Activated CD8-positive, alpha-beta T cell treated with anti-CD3 and anti-CD28 coated beads, Interleukin-2, amount 10 ng/mL, durations not matched to agents 7 days and 5 days (primary cell): ENCODE measurements at places on chromosomes 16 and 17. TPM values are rescaled to one million over a fixed set of nuclear protein-coding genes. Genes with fewer than 3 reads are reported as not detected.

The ABI3 gene
- total RNA-seq = 117 TPM

The SLC2A4 gene
- total RNA-seq = not detected

The BOLA2 gene
- total RNA-seq = 10.9 TPM

The ENGASE gene
- total RNA-seq = 38.2 TPM

The SLFN14 gene
- total RNA-seq = not detected

The MYL11 gene
- total RNA-seq = not detected

The OTOA gene
- not detected for total RNA-seq

The DOC2B gene
- total RNA-seq = not detected

The DUS2 gene
- 24.1 TPM for total RNA-seq

The CES1 gene
- not detected for total RNA-seq

The TNFRSF17 gene
- total RNA-seq = not detected

The SPDYE4 gene
- total RNA-seq = not detected

The LGALS3BP gene
- 181 TPM for total RNA-seq
